ENCODE measurements at places on chromosomes 7 and 10. TPM values are rescaled to one million over a fixed set of nuclear protein-coding genes. Genes with fewer than 3 reads are reported as not detected.

FRAT2 gene
- 16.8 TPM for total RNA-seq

GPC2 gene
- total RNA-seq: 1.8 TPM

CPXM2 gene
- 18.1 TPM for total RNA-seq

UCN3 gene
- total RNA-seq: not detected

TRIL gene
- total RNA-seq: 6.1 TPM

GHRHR gene
- total RNA-seq: not detected

DNTT gene
- total RNA-seq: not detected

TMEM196 gene
- total RNA-seq: 0.06 TPM

CYP2E1 gene
- 2.9 TPM for total RNA-seq

WASHC2A gene
- total RNA-seq: 42.2 TPM

GOLGA7B gene
- total RNA-seq: 0.50 TPM

NXPH1 gene
- not detected for total RNA-seq

CYP26C1 gene
- 0.35 TPM for total RNA-seq

NACAD gene
- total RNA-seq: 4.2 TPM

PON1 gene
- not detected for total RNA-seq

SLC29A4 gene
- total RNA-seq: 3.4 TPM

CABCOCO1 gene
- 2.3 TPM for total RNA-seq

Measured in kidney (tissue), 22 donors.